ENCODE measurements at places on chromosomes 2 and 18.

GRCh38 chr2:156702541-156702940 is 266.4 kb downstream of the GPD2 start:
- no peak for DNase-seq

GRCh38 chr2:3651691-3652648 is 6.0 kb upstream of the ALLC start:
- DNase-seq = peak; percentile 88

DNA sequence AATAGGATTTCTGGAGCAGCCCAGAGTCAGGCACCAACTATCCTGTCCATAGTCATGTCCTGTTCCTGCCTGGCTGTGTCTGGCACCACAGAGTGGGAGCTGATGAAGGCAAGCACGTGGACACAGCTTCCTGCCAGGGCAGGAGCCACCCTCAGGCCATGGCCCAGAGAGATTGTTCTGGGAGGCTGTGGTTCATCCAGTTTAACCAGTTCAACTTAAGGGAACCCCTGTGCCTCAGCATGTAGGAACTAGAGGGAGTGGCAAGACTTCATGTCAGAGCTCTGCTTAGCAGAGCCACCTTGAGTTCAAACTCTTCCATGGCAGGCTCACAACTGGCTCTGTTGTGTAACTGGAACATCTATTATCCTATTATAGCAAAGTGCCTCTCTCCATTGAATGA is 73.2 kb upstream of the NCKAP5 start:
- peak; percentile 46 for DNase-seq

DNA sequence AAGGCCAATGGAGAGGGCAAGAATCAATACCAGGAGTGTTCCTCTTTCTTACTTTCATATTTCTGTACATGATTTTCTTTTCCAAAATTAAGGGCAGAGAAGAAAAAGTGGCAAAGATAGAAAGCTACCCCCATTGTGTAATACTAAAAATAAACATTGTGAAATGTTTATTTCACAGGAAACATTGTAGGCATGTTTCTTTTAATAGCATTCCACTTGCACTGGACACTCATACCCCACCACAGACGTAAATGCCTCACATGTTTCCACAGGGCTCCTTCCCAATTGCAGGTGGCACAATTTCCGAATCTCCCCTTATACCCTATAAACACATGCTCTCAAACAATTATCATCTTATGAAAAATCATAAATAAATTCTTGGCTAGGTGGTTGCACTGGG is 645.1 kb upstream of the SETBP1 start:
- DNase-seq = no peak

- DNase-seq = no peak
Measured at GRCh38 chr2:232341739-232342126, 36.8 kb upstream of the ALPP start.

Data from H1 (cell line).